ENCODE measurements at places on chromosomes 1 and 21. TPM values are rescaled to one million over a fixed set of nuclear protein-coding genes. Genes with fewer than 3 reads are reported as not detected.

GRCh38 chr1:237857455-237857854 is 33.3 kb downstream of the ZP4 start:
- no peak for DNase-seq

DNA sequence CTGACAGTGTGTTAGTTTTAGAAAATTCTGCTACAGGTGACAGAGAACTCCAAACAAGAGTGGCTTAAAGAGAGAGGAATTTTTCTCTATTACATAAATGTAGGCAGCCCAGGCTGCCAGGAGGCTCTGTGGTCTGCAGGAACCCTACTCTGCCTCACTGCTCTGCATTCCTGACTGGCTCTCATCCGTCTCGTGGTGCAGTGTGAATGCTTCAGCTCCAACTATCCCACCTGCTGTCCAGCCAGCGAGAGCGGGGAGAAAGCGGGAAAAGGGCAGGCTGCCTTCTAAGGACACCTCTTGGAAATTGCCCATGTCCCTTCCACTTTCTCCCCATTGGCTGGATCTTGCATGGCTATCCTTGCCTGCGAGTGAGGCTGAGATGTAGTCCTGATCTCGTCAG is 131.3 kb downstream of the PEX14 start:
- no peak for DNase-seq

- DNase-seq = no peak
Measured at GRCh38 chr1:193806079-193807048, 620.0 kb upstream of the B3GALT2 start.

GRCh38 chr1:224785040-224785328 is 144.5 kb upstream of the DNAH14 start:
- no peak for DNase-seq

Gene THEM5
- polyA plus RNA-seq = not detected
